Stimulated activated CD8-positive, alpha-beta memory T cell treated with anti-CD3 and anti-CD28 coated beads, Interleukin-15, amount 100 ng/mL, for 4 hours (primary cell): ENCODE measurements at places on chromosomes 3 and 15.

DNA sequence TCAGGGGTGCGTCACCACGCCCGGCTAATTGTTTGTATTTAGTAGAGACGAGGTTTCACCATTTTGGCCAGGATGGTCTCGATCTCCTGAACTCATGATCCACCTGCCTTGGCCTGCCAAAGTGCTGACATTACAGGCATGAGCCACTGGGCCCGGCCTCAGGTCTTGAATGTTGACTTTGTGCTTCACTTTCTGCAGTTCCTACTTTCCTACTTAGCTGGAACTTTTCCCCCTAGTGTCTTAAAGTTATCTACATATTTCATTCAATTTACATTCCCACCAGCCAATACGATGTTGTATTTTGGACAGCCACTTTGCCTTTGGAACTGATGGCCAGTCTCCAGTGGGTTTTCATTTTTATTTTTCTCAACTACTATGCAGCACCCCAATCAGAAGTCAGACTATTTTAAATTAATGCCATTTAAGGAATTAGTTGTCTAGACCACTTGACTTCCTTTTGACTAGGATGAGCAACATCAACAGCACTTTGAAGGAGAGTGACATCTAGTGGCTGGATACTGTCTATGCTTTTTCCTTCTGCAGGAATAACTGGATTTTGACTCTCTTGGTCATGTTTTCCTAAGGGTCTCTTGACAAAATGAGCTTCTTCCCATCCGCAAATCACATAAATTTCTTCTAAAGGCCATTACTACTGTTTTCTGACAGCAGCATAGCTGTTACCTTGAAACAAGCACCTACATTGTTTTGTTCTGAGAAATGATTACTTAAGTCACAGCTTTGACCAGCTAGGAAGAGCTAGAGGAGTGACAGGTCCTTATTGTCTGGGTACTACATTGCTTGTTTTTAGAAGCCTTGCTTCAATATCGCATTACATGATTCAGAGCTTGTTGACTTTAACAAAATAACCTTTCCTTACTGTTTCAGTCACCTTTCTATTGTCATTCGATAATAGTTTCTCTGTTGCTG, 140.2 kb downstream of the ITPR1 start:
- DNase-seq = no peak

DNA sequence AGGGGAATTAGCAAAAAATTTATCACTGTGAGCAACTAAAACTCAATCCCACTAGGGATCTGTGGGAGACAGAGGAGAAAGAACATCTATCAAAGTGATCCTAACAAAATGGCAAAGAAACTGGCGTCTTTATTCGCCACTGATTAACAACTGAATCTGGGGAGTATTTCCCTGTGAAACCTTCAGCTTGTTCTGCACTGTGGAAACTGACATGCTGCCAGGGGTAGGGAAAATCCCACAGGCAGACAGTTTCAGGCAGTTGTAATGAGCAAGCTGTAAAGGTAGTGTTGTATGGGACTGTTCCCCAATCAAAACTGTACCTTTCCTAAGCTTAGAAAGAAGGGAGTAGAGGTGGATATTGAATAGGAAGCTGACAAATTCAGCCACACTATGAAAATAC, 611.7 kb downstream of the VGLL3 start:
- no peak for DNase-seq

DNA sequence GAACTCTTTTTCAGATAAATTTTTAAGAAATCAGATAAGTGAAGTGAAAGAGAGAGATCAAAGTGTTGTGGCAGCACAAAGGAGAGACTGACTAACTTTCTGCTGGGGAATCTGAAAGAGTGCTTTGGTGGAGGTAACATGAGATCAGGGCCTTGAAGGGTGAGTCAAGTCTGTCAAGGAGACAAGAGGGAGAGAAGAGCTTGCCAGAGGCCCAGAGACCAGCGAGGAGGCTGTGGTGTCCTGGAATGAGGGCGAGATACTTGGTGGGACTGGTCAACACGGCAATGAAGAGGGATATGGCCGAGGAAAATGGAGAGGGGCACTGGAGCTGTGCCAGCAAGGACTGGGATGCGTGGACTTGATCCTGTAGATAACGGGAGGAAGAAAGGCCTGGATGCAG, 4.6 kb downstream of the TADA3 start:
- no peak for DNase-seq

DNA sequence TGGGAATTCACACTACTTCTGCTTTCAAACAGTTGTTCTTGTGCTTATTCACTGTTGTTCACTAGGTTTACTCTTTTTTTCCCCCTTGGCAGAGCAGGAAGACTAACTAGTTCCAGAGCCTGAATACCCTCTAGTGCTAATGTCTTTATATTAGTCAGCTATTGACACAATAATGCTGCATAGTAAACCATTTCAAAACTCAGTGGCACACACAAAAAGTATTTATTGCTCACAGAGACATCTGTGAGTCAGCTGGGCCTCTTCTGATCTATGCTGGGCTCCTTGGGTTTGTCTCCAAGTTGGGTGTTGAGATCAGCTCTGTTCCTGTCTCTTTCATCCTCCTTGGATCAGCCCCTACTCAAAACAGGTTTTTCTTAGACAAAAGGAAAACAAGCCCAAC, 51.1 kb downstream of the RSRC1 start:
- DNase-seq = no peak

GRCh38 chr3:66344391-66344811, 123.6 kb downstream of the SLC25A26 start:
- no peak for DNase-seq

- no peak for DNase-seq
These were observed 22.5 kb downstream of the GPD1L start for GRCh38 chr3:32128936-32129335.

- peak; percentile 49 for DNase-seq
These were observed 24.6 kb upstream of the SACM1L start for GRCh38 chr3:45664578-45664977.

DNA sequence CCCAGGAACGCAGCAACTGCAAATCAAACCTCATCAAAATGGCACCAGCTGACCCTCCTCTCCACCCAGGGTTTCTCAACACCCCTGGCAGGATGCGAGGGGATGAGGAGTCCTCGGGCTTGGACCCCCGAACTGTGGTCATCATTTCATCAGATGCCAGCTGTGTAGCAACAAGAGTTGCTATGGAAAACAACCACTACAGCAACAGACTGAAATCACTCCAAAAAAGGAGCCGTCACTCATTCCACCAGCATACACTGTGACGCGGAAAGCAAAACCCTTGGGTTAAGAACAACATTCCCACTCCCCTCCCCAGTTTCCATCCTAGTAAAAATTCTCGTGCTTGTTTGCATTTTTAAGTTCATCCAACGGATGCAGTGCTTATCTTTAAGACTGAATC, 40.1 kb downstream of the VGLL4 start:
- no peak for DNase-seq

DNA sequence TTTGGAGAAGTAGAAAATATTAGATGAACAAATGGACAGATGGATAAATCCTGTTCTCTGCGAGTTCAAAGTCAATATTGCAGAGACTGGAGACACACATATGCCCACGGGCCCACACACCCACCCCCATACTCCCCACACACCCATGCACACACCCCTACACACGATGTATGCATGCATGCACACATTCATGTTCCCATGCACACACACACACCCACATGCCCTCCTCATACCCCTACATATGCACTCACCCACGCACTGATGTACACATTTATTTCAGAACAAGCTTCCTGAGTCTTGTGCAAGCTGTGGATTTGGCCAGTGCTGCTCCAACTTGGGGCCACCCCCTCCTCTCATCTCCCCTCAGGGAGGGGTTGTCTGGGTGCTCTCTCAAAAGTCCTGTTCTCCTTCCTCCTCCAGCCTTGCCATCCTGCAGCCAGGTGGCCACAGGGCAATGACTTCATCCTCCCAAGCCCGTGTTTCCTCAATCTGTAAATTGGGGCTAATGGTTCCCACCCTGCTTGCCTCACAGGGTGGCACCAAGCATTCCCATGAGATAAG, 16.4 kb downstream of the MAPKAPK3 start:
- no peak for DNase-seq

DNA sequence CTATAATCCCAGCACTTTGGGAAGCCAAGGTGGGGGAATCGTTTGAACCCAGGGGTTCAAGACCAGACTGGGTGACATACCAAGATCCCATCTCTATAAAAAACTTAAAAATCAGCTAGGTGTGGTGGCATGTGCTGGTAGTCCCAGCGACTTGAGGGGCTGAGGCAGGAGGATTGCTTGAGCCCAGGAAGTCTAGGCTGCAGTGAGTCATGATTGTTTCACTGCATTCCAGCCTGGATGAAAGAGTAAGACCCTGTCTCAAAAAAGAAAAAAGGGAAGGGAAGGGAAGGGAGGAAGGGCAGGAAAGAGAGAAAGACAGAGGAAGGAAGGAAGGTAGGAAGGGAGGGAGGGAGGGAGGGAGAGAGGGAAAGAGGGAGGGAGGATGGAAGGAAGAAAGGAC, 133.7 kb upstream of the LRRN1 start:
- no peak for DNase-seq

DNA sequence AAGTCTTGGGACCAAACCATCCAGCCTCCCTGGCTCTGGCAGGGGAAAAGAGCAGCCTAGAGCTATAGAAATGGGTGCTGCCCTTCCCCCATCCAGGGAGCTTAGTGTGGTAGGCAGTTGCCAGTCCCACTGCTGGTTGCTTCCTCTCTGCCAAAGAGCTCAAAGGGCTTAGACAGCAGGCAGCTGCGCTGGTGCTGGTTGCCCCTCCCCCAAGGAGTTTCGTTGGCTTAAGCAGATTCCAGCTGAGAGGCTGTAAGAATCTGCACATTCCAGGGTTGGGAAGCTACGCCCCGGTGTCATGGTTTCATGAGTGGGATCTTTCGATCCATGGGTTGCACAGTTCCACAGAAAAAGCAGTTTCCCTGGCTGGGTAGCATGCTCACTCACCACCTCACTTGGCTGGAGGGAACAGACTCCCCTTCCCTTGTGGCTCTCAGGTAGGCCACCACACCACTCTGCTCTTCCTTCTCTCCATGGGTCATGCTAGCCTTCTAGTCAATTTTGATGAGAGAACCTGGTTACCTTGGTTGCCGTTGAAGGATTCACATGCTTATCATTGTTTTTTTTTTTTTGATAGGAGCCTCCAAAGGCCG, 195.1 kb downstream of the EPHA6 start:
- no peak for DNase-seq

- no peak for DNase-seq
These were observed 78.5 kb downstream of the CHCHD6 start for GRCh38 chr3:126782536-126782935.

DNA sequence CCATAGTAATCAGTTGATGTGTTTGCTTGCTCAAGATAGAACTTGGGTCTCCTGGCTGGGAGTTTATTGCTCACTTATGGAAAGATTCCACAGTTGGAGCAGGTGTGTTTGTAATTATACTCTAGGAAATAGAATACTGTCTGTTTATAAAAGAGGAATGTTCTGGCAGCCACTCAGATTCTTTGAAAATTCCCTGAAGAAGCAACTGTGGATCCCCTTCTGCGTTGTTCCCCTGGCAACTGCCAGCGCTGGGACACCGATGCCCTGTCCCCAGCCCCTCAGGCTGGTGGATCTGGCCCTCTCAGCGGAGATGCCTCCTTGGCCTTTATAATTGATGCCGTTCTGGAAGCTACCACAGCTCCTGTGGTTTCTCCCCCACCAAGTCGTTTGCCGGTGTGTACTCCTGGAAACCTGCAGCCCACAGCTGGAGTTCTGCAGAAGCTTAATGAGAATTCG, 225.9 kb downstream of the ITPR1 start:
- no peak for DNase-seq

- no peak for DNase-seq
These were observed 49.4 kb downstream of the EXOG start for GRCh38 chr3:38545550-38545949.

GRCh38 chr3:186552408-186553031, 8.3 kb upstream of the CRYGS start:
- DNase-seq = no peak

- no peak for DNase-seq
These were observed 34.0 kb upstream of the TNFAIP8L3 start for GRCh38 chr15:51128701-51129100.

DNA sequence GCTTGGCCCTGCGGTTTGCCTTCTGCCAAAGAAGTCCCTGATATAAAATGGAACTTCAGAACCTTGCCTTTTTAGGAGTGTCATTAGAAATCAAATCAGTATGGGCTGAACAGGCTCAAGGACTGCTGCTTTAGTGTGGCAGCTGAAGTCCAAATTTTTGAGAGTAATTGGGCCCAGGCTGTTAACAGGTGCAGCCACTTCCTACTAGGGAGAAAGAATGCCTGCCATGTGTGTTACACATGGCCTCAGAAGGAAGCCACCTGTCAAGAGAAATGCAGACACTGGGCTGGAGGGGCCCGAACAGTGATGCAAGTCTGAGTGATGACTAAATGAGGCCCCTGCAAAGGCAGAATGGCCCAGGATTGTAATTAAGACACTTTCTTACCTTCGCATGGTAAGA, 786.7 kb upstream of the CFAP20DC start:
- no peak for DNase-seq

DNA sequence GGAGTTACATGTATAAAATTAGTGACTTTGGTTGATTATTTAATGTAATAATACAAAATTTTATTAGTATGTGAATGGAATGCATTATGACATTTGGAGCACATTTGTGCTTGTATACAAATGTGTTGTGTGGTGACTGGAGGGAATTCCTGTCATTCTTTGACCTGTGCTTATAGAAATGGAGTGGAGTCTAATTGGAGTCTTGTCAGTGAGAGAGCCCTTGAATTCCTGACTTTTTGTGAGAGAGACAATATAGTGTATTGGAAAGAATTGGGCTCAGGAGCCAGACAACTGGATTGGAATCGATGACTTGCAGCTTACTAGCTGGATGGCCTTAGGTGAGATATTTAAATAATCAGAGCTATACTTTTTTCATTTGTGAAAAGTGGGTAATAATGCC, 9.4 kb downstream of the TCF12 start:
- no peak for DNase-seq

GRCh38 chr15:61640756-61641155, 411.7 kb upstream of the RORA start:
- DNase-seq = no peak

- no peak for DNase-seq
These were observed 31.9 kb upstream of the THSD4 start for GRCh38 chr15:71083349-71083748.
